Endothelial cell of umbilical vein (primary cell): ENCODE measurements at places on chromosomes 3 and 15.

DNA sequence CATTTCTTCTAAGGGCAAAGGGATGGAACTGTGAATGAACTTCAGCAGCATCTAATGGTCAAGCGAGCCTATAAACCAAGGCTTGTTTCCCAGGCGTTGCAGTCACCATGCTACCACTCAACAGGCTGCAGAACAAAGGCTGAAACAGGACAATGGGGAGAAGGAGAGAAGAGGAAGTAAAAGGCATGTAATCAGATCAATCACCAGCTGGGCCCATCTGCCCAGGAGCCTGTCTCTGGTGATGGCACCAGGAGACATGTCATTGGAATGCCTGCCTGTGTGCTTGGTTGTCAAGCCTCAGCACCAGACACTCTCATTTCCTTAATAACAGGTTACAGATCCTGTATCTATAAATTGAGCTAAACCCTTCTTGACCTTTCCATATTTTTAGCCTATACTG is 81.7 kb upstream of the UMPS start:
- no peak for DNase-seq

- DNase-seq, result no peak
Observed at GRCh38 chr3:126369490-126369889, 12.3 kb upstream of the KLF15 start.

GRCh38 chr15:52870015-52870414 is 79.9 kb upstream of the ONECUT1 start:
- no peak for DNase-seq

DNA sequence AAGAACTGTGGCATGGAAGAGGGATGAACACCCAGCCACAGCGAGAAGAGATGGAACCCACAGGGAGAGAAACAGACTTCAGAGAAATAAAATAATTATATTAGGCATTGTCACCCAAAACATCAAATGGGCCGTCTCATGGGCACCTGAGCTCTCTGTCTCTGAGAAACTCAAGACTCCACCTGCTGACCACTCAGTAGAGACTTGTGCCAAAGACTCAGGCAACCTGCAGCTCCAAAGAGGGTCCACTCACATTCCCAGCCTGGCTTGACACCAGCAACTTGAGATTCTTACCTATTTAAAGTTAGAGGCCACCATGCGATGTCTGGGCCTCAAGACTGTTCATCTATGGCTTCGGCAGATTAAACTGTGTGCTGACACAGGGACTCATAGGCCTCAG is 12.0 kb downstream of the SEMA5B start:
- no peak for DNase-seq

DNA sequence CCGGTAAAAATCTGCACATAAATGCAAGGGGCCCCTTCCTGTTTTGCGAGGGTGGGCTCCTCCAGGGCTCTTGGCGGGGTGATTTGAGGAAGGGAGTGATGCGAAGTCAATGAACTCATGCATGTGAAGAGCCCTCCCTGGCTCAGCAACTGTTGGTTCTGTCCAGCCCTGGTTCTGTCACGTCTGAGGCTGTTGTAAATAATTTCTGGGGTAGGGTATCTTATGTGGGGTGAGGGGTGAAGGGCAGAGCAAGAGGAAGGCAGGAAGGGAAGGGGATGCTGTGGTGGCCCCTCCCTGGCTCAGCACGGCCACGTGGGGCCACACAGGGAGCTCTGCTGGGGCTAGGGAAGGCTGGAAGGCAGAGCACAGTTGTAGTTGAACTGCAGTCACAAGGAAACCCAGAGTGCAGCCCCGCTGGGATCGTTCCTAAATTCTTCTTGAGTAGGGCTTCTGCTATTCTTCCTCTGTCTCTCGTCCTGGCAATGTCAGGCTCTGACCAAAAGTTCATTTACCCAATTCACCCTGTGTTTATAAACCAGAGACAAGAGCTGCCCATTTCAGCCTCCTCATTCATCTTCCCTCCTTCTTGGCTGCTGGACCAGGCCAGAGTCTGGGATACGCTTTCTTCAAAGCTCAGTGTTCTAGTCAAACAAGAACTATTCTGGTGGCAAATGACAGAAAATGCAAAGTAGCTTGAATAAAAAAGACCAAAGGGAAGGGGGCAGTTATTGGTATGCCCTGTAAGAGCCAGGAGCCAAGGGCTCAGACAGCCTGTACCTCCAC is 14.8 kb upstream of the TOPBP1 start:
- DNase-seq, result no peak

DNA sequence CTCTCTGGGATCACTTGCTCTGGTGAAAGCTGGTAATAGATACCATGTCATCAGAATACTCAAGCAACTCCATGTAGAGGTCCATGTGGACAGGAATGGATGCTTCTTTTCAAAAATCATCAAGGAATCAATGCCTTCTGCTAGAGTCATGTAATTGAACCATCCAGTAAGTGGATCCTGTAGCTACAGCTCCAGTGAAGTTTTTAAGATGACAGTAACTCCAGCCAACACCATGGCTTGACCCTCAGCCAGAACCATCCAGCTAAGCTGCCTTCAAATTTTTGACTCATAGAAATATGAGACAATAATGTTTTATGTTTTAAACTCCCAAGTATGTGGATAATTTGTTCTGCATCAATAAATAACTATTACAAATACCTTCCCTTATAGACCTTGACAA is 923.7 kb downstream of the EPHA3 start:
- no peak for DNase-seq

GRCh38 chr15:48924528-48925393 is 39.0 kb downstream of the SHC4 start:
- DNase-seq, result no peak

- no peak for DNase-seq
Observed at GRCh38 chr15:93088981-93089726, at the start of gene RGMA. Gene RGMA (minus strand): TSS chr15:93089211. CDS start chr15:93088932, 279 bp downstream.

- no peak for DNase-seq
Observed at GRCh38 chr15:40115670-40116093, 7.0 kb upstream of the BMF start.

GRCh38 chr3:35965908-35966307 is 326.6 kb downstream of the ARPP21 start:
- DNase-seq, result peak; percentile 38

DNA sequence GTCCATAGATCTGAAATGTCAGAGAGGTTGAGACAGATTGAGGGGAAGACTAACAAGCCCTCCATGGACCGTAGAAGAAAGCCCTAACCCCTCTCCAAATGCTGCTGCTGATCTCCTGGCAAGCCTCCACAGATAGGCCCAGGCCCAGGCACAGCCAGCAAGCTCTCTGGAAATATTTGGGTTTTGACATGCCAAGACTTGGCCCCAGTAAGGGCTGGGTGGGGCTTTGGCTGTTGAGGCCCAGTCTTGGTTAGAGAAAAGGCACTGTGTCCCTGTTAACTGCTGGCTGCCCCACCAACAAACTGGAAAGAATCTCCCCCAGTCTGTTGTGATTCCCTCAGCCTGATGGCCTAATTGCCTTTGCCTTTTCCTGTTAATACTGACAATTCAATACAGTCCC is 208.8 kb upstream of the CTDSPL start:
- no peak for DNase-seq

- peak; percentile 72 for DNase-seq
Observed at GRCh38 chr15:39287322-39288195, 293.3 kb upstream of the THBS1 start.

- DNase-seq, result peak; percentile 95
Observed at GRCh38 chr3:57060089-57060821, at the start of gene SPATA12. Gene SPATA12 (plus strand): TSS chr3:57060664. CDS start chr3:57073695, 13,031 bp downstream.

DNA sequence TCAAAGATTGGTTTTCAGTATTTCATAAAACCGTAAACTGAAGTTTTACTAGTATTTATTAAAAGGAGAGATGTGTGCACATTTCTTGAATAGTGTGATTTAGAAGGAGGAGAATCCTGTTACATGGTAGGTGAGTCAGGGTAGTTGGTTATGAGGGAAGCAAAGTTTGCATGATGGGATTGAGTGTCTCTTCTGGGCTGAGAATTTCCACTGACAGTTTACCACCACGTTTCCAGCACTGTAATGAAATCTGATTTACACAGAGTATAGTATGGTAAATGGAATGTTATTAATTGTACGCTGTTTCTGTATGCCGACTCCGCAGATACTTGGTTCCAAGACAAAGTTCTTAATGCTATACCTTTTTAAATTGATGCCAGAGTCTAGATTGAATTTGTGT is 1.6 kb downstream of the NECTIN3 start:
- peak; percentile 32 for DNase-seq

GRCh38 chr3:194369522-194370279 is at the start of gene LRRC15:
Gene LRRC15 (minus strand): TSS chr3:194369743. CDS start chr3:194361043, 8,700 bp downstream.
- peak; percentile 30 for DNase-seq
